CD8-positive, alpha-beta T cell (primary cell): ENCODE measurements at places on chromosomes 1 and 21.

- DNase-seq: no peak
Observed at GRCh38 chr1:84006591-84006990, 7.7 kb upstream of the TTLL7 start.

- DNase-seq: no peak
Observed at GRCh38 chr1:94953746-94954145, 26.8 kb upstream of the CNN3 start.

GRCh38 chr1:109817881-109818270, 54.2 kb upstream of the EPS8L3 start:
- no peak for DNase-seq

- DNase-seq: no peak
Observed at GRCh38 chr1:33548721-33549120, 76.3 kb downstream of the ZSCAN20 start.

DNA sequence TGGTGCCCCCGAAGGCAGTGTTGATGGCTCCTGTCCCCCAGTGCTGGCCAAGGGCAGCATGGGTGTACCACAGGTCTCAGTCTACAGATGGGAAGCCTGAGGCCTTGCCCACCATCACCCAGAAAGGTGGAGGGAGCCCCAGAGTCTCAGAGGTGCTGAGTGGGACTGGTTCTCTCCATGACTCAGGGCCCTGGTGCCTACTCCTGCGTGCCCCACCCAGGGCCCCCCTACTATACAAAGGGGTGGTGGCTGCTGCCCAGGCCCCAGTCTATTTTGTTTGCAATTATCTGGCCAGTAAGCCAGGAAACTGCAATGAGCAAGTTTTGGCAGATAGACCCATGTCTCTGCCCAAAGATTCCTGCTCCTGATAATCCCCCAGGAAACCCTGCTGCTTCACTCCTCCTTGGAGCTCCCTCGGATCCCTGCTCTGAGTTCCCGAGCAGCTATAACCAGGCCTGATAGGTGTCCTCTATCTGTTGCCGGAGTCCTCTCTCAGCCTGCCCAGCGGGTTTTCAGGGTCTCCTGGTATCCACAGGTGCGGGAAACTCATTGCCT, 41.7 kb downstream of the EDN2 start:
- DNase-seq: no peak

DNA sequence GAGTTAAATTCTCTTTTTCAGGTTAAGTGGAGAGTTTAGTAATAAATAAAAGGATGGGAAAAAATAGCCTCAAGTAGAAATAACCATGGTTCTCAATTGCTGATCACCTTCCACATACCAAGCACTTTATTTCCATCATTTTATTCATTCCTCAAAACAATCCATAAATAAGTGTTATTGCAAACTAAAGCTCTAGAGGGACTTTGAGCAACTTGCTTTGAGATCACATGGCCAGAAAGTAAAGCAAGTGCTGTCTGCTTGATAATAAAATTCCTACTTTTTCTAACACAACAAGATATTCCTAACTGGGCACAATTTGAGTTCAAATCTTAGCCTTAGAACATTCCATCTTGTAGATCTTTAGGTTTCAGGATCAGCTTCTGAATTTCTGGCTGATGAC, 97.1 kb upstream of the C1orf87 start:
- DNase-seq: no peak

- DNase-seq: peak; percentile 43
Observed at GRCh38 chr1:206784471-206784903, 12.2 kb upstream of the IL10 start.

GRCh38 chr1:179121159-179121938, 39.5 kb downstream of the TOR3A start:
- peak; percentile 51 for DNase-seq

GRCh38 chr1:15432324-15432723, 5.9 kb upstream of the CTRC start:
- DNase-seq: no peak

DNA sequence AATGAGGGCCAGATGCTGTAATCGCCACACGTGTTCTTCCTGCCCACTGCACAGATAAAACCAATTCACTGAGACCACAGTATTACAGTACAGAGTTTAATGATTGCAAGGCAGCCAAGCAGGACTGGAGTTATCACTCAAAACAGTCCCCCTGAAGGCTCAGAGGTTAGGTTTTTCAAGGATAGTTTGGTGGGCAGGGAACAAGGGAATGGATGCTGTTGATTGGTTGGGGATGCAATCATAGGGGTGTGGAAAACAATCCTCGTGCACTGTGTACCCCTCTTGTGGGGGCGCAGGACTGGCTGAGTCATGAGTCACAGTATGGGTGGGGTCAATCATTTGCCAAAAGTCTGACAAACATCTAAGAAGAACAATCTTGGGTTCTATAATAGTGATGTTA, 12.4 kb upstream of the USP1 start:
- DNase-seq: no peak

DNA sequence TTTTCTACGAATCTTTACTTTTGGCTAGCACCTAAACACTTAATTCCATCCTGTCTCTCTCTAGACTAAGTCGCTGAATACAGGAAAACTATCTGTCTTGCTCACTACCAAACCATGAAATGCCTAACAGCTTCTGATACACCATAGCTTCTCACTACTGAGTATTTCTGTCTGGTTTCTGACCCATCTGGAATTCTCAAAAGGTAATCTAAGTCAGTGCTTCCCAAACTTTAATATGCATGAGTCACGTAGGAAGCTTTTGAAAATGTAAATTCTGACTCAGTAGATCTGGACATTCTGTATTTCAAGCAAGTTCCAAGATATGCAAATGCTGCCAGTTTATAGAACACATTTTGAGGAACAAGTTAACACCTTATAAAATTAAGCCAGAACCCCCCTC, 9.2 kb upstream of the OVGP1 start:
- no peak for DNase-seq

- no peak for DNase-seq
Observed at GRCh38 chr1:32766328-32766972, 50.7 kb downstream of the YARS1 start.

GRCh38 chr1:112618721-112619517, at the start of gene ST7L:
Gene ST7L (minus strand): TSS chr1:112619141. CDS start chr1:112619113, 28 bp downstream.
- DNase-seq: peak; percentile 51

DNA sequence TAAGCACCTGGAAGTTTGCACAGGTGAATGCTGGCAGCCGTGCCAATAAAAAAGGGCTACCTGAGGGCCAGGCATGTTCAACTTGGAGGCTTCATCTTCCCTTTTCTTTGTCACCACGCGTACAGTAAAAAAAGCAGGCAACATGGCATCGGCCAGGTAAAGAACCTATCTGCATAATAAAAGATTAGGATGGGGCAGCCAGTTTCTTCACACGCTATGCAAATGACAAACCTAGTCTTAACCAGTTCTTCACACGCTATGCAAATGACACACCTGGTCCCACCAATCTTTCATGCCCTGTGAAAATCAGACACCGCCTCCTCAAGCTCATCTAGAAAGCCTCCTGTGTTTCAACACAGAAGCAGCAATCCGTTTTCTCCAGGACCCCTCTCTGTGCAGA, 413.4 kb downstream of the HLX start:
- DNase-seq: no peak

- no peak for DNase-seq
Observed at GRCh38 chr1:53478502-53478818, 19.3 kb downstream of the DMRTB1 start.

DNA sequence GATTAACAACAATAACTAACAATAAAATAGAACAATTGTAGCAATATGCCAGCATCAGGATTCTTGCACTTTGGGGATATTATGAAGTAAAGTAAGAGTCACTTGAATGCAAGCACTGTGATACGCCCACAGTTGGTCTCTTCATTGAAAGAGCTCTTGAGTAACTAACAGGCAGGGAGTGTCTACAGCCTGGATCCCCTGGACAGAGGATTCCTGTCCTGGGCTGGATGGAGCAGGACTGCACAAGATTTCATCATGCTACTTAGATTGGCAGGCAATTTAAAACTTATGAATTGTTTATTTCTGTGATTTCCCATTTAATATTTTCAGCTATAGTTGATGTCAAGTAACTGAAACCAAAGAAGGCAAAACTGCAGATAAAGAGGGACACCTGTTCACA, 13.7 kb upstream of the KRTAP19-5 start:
- no peak for DNase-seq

- DNase-seq: no peak
Observed at GRCh38 chr1:205324781-205325180, 3.2 kb upstream of the NUAK2 start.

DNA sequence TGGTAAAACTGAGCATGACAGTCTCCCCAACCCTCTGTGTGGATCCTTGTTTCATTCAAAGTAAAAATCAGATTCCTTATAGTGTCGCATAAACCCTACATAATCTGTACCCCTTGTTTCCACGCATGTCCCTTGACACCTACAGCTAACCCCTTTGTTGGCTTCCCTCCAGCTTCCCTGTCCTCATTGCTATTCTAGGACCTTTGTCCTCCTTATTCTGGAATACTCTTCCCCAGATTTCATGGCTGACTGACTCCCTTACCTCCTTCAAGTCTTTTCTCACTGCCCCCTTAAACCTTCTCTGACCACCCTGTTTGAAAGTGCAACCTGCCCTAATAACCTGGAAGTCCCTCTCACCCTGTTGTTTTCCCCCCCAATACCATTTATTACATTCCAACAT, 4.0 kb downstream of the RNF11 start:
- no peak for DNase-seq

DNA sequence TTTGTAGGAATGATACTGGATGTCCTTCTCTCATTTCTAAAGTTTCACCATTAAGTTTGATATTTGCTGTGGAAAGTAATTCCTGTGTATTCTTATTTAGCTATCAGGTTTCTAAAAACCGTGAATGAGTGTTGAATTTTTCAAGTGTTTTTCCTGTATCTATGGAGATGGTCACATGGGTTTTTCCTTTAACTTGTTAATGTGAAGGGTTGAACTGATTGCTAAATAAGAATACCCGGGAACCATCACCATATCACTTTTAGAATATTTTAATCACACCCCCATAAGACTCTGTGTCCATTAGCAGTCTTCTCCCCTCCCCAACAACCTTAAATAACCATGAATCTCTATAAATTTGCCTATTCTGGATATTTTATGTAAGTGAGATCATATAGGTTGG, 16.5 kb upstream of the ASAP3 start:
- no peak for DNase-seq

- DNase-seq: peak; percentile 16
Observed at GRCh38 chr1:155893389-155894142, 17.6 kb downstream of the RIT1 start.

- no peak for DNase-seq
Observed at GRCh38 chr1:233004451-233004850, 54.0 kb downstream of the NTPCR start.

GRCh38 chr1:224671076-224671475, 55.0 kb downstream of the CNIH3 start:
- no peak for DNase-seq

DNA sequence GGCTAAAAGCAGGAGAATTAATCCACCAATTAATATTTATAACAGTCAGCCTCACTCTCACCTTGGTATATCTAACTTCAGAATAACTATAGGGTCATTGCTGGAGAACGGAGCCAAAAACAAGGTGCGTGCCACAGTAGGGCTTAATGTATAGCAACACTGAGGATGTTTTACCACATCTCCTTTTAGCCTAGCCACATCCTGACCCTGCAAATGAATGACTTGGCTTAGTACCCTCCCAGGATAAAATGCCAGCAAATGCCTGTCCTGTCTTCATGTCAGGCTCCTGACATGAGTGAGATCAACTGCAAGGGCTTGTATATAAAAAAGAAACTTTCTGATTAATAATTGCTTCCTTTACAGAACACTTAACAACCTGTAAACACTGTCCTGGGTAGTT, 2.7 kb upstream of the CDC42BPA start:
- no peak for DNase-seq

DNA sequence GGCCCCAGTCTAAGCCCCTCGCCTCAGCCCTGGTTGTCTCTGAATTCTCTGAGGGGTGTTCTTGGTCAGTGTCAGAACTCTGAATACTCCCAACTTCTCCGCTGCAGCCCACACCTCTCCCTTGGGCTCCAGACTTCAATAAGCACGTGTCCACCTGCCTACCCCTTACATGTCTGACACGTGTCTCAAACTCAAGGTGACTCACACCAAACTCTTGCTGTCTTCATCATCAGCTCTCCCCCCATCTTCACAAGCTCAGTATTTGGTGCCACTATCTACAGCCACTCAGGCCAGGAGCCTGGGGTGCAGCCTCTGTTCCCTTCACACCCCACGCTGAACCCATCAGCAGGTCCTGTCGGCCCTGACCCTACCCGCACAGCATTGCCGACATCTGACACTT, 18.8 kb upstream of the UBXN10 start:
- no peak for DNase-seq

GRCh38 chr1:12442217-12442616, 175.8 kb downstream of the DHRS3 start:
- DNase-seq: no peak

DNA sequence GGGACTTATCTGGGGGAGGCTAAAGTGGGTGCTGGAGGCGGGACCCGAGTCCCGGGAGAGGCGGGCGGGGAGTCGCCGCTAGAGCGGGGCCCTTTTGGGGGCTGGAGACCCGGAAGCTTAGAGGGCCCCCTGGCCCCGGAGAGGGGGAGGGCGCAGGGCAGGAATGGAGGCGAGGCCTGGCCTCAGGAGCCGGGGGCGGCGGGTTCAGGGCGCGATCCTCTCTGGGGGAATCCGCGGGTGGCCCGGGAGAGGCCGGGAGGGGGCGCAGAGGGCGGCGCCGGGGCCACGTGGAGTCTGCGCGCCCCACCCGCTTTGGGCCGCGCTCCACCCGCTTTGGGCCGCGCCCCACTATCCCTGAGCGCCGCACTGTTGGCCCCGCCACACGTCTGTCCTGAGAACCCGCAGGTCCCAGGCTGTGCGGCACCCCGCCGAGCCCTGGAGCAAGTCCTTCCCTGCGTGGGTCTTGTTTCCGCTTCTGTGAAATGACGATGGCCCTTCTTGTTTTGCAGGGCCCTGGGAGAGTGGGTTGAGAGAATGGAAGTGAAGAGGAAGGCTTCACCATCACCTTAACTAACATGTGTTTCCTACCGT, 84.4 kb downstream of the NKAIN1 start:
- DNase-seq: peak; percentile 73

GRCh38 chr1:220843481-220844011, 35.7 kb upstream of the HLX start:
- DNase-seq: no peak

DNA sequence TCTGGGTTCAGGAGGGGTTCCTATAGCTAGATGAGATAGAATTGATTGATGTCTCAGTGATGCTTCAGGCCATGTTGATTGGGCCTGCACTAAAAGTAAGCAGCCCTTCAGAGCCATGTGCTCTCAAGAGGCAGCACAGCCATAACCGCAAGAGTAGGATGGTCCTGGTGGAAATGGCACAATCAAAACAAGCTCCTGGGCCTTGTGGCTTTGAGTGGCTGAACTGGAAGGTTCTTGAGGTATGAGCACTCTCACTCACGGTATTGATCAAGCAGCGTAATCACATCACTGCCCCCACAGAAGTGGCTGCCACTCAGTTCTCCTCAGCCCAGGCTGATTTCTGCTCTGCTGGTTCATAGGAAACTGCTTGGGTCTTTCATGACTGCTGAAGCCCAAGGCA, 76.0 kb downstream of the DDR2 start:
- no peak for DNase-seq
